ENCODE measurements at places on chromosomes 7 and 10.

DNA sequence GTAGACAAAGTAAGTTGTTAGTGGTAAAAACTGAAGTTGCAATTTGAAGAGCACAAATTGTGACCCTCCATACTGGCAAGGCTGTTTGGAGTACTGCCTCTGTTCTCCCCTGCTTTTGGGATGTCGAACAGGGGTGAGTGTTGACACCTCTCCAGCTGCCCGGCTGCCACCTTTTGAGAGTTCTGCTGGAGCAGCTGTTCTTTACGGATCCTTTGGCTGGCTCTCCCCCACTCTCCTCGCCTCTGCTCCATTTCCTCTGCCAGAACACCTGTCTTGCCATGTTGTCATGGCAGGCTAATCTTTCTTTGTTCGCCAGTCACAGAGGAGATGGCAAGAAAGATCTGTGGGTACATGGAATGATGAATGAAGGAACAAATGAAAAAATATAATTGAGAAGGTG lies 34.9 kb downstream of the INSYN2A start:
- no peak for DNase-seq

- DNase-seq, result no peak
Measured at GRCh38 chr10:121098751-121099150, 247.6 kb downstream of the WDR11 start.

DNA sequence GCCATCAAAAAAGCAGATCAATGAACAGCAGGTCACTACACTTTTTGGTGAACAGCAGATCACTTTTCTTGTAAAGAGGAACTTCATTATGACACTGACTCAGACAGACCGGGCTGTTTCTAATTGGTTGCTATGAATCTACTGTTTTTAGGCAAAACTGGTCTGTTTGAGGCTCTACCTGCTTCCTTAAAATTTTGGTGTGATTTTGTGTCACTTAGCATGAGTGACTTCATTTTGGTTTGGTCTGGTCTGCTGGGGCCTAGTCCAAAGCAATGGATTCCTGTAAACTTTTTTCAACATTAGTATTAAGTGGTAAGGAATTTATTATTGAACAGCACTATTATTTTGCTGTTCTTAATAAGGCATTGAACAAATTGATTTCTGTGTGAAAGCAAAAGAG lies 41.8 kb upstream of the C10orf71 start:
- DNase-seq, result no peak

DNA sequence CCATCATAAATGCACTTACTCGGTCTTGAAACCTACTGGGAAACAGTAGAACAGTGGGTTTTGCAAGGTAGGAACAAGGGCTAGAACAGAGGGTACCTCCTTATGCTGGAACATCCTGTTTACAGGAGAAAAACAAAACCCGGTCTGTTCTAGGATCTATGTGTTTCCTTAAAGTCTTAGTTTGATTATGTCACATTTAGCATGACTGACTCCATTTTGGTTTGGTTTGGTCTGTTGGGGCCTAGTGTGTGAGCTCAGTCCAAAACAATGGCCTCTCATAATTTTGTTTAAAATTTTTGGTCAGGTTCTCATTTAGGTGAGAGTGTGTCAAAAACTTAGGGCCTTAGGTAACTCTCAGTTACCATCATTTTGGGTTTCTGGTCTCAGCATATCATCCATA lies 96.3 kb upstream of the TRIM24 start:
- DNase-seq, result no peak

DNA sequence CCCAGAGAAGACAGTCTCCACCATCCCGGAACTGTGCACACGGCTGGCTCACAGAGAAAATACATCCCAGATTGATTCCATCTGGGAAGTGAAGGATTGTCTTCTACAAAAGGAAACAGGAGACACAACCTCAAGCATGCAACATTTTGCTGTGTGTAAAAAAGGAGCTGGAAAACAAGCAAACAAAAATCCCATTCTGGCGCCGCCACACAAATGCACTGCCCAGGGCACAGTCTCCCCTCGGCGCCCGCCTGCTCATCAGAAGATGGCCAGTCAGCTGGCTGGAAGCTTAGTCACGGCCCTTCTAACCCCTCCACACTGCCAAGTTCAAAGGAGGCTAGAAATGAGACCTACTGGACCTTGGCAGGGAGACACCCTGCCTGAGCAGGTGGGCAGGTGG lies 14.1 kb upstream of the CYTH3 start:
- DNase-seq, result no peak

Data from MG63 (cell line).